Stimulated activated CD8-positive, alpha-beta memory T cell treated with anti-CD3 and anti-CD28 coated beads, Interleukin-4, amount 100 ng/mL, for 4 hours (primary cell): ENCODE measurements at places on chromosomes 13 and 19.
A peak's percentile ranks its signal among the peaks of the same experiment; 100 is the strongest.

GRCh38 chr19:54029930-54030490, 33.7 kb downstream of the VSTM1 start:
- DNase-seq: peak; percentile 11

DNA sequence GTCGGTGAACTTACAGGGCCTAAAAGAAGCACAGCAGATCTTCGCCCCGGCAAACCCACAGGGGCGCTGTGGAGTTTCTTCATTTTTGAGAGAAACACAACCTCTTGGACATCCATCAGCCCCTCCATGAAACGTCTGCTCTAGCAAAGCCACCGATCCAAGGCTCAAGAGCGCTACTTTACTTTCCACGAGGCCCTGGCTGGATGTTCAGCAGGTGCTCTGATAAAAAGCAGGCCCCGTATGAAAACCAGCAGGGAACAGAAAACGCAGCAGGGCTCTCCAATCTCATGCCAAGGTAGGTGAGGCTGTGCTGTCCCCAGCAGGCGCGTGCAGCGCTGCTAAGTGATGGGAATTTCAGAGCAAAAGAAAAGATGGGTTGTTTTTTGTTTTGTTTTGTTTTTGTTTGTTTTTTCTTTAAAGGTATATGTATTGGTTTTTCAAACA, 86.7 kb downstream of the IRS2 start:
- DNase-seq: no peak

DNA sequence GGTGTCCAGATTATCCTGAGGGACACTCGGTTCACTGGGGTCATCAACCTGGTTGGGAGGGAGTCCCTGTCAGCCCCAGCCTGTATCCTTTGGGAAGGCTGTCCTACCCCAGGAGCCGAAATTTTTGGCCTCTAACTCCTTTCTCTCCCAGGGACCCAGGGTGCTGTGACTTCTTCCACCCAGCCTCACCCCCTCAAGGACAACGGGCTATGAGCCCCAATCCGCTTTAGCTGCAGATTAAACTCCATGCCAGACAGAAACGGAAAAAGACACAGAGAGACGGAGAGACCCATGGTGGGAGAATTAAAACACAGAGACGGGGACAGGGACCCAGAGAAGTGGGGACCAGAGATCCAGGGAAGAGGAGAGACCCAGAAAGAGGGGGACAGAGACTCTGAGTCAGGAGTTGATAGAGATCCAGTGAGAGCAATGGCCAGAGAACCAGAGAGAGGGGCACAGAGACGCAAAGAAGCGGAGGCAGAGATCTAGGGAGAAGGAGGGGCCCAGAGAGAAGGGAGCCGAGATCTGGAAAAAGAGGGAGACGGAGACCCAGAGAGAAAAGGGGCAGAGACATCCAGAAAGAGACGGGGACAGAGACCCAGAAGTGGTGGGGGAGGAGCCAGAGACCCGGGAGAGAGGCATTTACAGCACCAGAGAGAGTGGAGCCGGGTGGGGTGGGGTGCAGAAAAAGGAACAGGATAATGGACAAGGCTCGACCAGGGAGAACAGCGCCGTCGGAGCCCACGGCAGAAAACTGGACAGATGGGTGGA, 703 bp downstream of the SLC17A7 start:
- no peak for DNase-seq

DNA sequence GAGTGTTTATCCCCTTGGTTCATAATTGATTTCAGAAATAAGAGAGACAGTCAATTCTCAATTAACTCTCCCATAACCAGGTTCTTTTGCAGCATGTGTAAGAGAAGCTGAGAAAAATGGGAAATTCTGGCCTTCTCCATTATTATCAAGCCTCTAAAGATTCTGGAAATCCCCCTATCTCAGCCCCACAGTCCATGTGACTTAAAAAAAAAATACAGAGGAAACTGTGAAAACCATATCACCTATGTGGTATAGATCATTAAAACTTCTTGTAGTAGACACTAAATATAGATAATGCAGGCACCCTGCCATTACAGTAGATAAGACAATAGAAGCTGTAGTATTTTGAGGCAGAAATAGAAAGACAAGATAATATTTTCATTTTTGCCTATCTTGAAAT, 34.3 kb upstream of the SOHLH2 start:
- no peak for DNase-seq

DNA sequence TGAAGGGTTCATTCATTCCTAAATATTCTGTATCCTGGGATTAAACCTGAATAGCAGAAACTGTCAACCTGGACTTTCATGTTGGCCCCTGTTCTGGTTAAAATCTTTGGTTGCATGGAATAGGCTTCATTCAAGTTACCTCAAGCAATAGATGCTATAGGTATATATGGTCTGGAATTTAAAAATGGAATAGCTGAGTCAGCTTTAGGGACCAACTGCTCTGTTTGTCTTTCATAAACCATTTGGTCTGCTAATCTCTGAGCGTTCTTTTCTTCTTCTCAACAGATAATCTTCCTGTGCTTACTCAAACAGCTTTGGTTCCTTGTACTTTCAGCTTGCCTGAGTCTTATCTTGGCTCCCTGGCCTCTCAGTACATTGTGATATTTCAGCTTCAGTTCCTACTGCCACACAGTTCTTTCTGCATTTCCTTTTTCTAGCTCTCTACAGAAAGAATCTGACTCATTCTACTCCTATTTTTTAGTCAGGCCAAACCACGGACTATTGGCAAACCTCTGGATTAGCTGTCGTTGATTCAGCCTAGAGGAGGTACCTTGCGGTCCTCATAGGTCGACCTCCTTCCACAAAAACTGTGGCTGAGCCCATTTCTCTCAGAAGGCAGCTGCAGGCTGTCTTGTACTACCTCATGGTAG, 35.9 kb upstream of the MAB21L1 start:
- no peak for DNase-seq

DNA sequence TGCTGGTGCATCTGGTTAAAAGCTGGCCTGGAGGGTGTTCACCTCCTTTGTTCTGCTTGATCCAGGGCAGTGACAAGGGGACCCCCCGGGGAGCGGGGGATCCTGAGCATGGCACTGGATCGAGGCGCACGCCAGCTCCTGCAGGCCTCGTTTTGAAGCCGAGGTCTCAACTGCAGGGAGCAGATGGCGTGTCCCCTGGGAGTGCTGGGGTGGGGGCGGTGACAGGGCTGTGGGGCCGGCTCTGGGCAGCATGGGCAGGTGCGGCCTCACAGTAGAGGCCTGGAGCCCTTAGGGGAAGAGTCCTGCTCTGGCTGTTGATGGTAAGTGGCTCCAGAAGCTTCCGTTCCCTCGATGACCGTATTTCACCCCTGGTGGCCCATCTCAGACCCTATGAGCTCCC, 51.8 kb downstream of the CRTC1 start:
- no peak for DNase-seq

- no peak for DNase-seq
Measured at GRCh38 chr13:25064396-25064795, 31.5 kb upstream of the PABPC3 start.

GRCh38 chr13:48853728-48854102, 122.0 kb upstream of the FNDC3A start:
- DNase-seq: no peak

DNA sequence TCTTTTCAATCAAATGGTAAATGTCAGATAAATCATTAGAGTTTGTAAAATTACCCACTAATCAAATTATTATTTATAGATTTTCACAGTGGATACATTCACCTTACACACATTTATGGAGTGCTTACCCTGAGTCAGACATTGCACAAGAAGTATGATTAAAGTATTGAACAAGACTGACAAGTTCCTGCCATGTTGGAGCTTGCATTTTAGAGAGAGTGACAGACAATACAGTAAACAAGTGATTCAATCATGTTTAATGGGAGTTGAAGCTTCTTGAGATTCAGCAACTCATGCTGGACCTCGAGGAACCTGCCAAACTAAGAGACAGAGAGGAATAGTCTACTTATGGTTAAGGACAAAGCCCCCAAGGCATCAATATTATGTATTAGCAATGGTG, 487.8 kb downstream of the PCDH17 start:
- no peak for DNase-seq

GRCh38 chr13:88005188-88005587, 334.0 kb downstream of the SLITRK5 start:
- DNase-seq: no peak

DNA sequence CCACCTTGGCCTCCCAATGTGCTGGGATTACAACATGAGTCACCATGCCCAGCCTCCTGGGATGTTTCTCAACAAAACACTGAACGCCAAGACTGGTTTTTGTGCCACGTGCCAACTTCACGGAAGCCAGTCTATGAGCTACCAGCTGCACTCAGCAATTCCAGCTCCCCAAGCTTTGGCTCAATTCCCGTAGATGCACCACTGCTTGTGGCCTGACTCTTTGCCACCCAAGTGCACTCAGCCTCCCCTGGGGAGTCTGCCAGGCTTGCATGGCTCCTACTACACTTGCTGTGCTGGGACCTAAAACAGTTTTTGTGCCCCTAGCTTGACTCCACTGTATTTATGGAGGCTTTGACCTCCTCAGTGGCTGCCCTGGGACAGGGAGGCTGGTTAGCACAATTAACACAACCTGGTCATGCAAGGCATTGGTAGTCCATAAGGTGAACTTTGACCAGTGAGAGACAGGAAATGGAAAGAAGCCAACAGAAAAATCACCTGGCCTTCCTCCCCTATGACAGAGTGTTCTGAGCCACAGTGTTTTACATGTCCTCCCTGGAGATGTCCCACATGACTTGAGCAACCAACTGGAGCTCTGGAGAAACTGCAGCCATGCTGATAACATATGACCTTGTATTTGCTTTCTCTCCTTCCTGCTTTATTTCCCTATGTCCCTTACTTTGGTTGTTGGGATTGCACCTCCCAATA, 1173.1 kb downstream of the UQCRFS1 start:
- no peak for DNase-seq

DNA sequence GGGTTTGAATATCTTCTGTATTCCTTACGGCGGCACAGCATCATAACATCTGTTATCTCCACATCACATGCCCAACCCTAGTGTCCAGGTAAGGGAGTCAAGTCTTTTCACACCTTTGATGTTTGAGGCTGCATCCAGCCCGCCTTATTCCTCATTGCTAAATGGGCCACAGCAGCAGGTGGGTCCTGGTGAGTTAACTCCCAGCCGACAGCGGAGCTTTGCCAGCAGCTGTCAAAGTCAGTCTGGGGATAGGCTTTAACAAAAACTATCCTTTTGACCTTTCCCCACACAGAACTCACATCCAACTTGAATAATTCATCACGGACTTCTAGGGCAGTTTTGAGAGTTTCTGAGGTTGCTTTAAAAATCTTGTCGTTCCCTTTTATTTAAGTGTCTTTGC, 235.1 kb downstream of the DLEU7 start:
- no peak for DNase-seq

GRCh38 chr13:113051641-113052040, 54.0 kb upstream of the F7 start:
- DNase-seq: no peak

- DNase-seq: no peak
Measured at GRCh38 chr19:2719920-2720776, 1.0 kb downstream of the DIRAS1 start.

DNA sequence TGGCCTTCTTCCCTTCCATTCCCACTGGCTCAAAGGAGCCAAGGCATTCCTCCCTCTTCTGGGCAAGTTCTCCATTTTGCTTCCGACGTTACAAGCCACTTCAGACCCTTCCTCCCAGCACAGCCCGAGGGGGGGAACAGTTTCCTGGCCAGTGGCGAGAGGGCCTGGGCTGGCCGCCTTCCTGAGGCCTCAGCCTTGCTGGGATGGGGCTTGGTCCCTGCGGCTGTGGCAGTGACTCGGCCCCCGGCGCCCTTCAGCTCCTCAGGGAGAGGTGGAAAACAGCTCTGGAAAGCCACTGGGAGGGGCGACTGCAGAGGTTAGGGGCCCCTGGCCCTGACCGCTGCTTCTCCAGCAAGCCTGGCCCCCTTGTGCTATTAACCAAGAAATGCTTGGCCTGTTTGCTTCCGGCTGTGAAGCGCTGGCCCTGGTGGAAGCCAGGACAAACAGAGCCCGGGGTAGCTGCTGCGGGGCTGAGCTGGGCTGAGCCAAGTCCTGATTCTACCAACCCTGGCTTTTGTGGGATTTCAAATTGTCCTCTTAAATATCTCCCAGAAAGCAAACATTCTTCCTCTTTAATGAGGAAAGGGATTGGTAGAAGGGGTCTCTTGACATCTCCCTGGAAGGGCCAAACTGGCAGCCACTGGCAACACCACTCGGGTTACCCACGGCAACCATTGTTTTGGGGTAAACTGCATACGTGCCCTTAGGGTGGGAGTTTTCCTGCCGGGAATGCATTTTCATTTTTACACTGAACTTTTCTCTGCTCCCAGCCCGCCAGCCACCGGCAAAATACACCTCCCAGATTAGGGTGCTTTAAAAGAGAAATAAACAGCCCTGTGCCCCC, 38.7 kb downstream of the C13orf46 start:
- no peak for DNase-seq

DNA sequence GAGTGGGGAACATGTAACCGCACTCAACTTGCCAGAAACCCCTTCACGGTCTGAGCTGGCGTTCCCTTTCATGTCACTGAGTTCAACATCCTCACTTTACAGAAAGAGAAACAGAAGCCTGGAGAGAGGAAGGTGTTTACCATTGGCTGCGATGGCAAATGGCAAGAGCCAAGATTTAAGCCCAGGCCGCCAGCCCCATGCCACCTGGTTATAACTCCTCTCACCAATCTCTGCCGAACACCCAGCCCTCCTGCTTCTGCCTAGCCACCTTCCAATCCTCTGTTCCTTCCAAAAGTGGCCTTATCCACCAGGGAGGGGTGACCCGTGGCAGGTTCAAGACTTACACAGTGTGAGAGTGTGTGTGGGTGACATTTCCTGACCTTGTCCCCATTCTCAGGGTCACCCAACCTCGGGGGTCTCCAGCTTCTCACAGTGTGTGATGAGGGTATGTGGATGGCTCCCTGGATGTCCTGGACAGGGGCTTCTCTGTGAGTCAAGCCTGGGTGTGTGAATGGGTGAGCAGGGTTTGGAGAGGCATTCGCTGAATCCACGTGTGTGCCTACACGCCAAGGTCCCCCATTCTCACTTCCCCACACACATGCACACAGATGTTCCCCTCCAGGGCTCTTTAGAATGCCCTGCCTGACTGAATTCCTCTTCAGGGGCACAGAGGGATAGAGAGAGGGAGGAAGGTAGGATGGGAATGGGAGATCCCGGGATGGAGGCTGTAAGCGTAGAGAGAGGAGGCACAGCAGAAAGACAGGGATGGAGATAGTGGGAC, 1.2 kb downstream of the CADM4 start:
- no peak for DNase-seq

- no peak for DNase-seq
Measured at GRCh38 chr19:1769645-1769985, 16.3 kb downstream of the ONECUT3 start.

DNA sequence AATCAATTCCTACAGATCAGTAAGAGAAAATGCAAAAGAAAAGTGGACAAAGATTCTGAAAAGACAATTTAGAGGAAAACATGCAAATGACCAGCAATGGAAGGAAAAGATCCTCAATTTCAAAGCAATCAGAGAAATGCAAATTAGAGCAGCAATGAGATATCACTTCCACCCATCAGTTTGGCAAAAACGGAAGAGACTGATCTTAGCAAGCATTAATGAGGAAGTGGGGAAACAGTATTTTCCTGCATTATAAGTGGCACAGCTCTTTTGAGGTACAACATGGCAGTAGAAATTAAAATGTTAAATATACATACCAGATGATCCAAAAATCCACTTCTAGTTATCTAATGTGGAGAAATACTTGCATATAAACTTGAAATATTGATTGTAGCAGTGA, 69.1 kb upstream of the SLC7A1 start:
- DNase-seq: no peak

GRCh38 chr13:98291658-98292057, 114.6 kb upstream of the RNF113B start:
- DNase-seq: no peak

GRCh38 chr19:31499281-31500196, 150.3 kb upstream of the TSHZ3 start:
- DNase-seq: no peak
